Globus pallidus (tissue), 1 donor: ENCODE measurements at places on chromosomes 3 and 15.
A peak's percentile ranks its signal among the peaks of the same experiment; 100 is the strongest.

DNA sequence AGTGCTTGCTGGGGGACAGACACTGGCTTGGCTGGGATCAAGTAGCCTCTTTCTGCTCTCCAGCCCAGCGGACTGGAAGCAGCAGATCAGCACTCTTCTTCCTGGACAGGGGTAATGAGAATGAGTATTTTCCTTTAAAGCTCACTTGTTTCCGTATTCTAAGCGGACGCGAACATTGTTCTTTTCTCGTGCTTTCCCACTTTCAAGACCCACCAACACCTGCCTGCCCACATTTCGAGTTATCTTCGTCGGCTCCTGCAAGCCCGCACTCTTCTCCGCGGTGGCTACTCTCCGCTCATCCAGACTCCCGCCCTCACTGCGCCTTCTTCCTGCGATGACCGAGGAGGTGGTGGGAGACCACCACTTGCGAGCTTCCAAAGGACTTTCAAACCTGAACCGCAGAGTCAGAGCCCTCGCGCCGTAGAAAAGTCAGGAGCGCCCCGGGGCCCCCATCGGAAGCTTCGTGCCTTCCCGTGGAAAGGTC lies 1.6 kb upstream of the PPM1L start:
- DNase-seq: no peak

GRCh38 chr15:92011611-92012367 lies 158.3 kb downstream of the SLCO3A1 start:
- peak; percentile 30 for DNase-seq

DNA sequence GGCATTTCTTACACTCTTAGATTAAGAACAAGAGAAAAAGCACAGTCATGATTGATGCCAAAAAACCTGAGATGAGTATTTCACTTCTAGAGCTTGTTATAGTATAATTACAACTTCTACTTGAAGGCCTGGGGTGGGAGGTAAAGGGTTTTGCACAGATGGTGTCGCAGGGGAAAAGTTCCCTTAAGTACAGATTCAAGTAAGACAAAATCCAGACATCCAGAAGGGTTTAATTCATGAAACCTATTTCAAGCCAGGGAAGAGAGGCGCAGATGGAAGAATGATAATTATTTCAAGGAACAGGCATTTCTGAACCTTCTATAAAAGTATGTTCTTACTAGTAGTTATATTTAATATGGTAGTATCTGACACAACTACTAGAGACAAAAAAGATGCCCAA lies 70.6 kb downstream of the TM4SF4 start:
- no peak for DNase-seq

DNA sequence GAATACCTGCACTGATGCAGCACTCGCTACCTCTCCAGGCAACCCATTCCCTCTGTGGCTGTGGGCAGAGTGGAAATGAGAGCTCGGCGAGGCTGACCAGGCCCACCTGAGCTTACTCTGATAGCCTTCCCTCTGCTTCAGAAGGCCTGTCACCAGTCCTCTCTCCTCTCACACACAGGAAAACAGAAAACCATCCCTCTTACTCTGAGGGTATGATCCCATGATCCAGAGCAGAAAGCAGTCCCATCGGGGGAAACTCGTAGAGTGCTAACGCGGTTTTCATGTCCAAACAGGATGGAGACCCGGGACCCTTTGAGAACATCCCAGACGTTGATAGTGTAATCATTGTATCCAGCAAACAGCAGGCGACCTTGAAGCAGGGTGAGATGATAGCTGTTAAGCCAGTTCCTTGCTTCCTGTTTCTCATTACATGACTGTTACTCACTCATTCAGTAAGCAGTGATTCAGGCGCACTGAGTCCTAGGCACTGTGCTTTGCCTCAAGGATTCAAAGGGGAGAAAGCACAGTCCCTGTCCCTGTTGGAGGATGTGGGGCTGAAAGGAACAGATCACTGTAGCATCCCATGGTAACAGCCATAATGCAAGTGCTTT lies 11.8 kb upstream of the BCL2L10 start:
- DNase-seq: no peak

DNA sequence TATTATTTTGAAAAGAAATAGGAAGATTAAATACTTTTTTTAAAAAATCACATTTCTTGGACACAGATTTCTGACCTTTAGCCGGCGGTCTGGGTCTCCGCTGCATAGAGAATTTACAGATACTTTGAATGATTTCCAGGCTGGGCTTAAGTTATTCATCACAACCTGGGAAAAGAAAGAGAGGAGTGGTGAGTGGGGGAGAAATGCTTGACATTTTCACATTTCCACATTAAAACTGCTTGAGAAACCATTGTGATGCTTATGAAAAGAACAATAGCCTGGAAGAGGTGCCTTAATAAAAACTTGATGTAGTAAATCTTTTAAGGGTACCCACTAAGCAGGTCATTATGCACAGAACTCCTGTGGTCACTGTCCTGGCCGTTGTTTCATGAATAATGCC lies 166.8 kb upstream of the MRPL3 start:
- DNase-seq: no peak

DNA sequence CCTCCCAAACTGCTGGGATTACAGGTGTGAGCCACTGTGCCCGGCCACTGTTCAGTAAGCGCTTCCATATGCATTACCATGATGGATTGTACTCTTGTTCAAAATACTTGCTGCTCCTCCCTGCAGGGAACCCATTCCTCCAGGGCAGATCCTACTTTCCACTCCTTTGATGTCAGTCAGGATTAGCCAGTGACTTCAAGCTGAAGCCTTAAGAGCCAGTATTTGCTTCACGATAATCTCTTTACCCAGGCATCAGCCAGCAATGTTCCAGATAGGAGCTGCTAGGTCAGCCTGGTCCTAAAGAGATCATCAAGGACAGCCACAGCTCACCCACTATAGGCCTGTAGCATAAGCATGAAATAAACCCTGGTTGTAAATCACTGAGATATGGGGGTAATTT lies 96.5 kb upstream of the UBE2E2 start:
- no peak for DNase-seq

DNA sequence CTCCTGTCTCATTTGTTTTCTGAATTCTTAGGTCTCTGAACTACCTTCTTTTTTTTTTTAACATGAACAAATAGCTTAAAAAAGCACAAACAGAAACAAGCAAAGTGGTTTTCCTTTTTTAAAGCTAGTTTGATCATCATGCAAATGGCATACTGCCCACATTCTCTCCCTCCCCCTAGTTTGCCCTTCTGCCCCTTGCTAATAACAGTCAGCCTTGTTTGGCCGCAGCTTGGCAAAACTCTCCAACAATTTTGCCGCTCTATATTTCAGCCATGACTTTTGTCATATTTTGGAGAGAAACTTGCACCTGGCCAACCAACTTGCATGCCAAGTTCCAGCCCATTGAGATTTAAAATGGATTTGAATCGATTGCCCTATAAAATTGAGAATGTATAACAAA lies 666.0 kb upstream of the NR2F2 start:
- no peak for DNase-seq

DNA sequence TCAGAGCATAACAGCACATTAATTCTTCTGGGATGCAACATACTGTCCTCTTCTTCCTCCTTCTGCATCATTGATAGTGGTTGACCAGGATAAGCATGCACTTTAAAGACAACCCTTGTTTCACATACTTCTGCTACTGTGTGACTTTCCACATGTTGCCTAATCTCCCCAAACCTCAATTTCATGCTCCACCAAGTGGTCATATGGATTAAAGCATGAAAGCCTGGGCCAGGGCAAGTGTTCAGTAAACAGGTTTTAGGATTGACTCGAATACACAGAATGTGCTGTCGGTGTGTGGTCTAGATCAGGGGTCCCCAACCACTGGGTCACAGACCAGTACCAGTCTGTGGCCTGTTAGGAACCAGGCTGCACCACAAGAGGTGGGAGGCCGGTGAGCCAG lies 22.5 kb upstream of the BFSP2 start:
- peak; percentile 46 for DNase-seq

DNA sequence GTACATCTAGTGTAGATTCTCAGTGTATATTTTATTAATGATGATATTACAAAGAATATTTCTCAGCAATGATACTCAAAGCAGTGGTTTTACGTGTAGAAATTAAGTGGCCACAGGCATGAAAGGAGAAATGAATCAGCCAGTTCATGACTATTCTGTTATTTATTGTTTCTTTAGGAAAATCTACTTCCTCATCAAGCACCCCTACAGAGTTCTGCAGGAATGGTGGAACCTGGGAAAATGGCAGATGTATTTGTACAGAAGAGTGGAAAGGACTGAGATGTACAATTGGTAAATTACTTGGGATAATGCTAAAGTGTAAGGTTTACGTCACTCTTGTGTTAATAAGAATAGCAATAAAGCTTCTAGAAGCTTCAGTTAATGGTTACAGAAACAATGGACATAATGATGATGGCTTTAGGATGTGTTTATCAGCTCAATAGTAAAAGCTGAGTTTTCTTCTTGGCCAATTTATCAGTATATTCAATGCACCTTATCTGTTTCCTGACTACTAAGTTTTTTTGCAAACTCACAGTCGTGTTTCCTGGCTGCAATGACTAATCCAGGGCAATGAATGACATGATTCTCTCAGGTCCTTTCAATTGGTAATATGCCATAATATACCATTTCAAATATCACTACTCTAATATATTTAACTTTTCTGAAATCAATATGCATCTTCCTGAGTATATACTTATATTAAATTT lies 20.2 kb downstream of the ADGRG7 start:
- DNase-seq: no peak

DNA sequence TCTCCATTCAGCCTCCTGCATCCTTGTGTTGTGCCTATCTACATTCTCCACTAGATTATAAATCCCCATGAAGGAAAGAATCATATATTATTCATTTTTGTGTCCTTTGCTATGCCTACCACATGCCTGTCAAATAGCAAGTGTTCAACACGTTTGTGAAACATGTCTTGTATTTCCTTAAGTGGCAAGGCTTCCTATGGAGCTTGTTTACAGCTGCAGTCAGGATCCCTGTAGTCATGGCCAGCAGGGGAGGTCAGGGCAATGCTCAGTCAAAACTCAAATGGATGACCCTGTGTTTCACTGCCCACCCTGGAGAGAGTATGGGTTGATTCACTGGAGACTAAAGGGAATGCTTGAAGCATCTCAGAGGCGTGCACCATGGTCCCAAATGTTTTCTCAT lies 191.7 kb upstream of the ATP11B start:
- no peak for DNase-seq

GRCh38 chr15:31768055-31768454 lies 262.3 kb upstream of the CHRNA7 start:
- DNase-seq: no peak

GRCh38 chr15:75843678-75844581 lies 683 bp downstream of the UBE2Q2 start:
- DNase-seq: peak; percentile 54

- no peak for DNase-seq
These were observed 25.8 kb downstream of the ZPLD1 start for GRCh38 chr3:102460579-102460978.

DNA sequence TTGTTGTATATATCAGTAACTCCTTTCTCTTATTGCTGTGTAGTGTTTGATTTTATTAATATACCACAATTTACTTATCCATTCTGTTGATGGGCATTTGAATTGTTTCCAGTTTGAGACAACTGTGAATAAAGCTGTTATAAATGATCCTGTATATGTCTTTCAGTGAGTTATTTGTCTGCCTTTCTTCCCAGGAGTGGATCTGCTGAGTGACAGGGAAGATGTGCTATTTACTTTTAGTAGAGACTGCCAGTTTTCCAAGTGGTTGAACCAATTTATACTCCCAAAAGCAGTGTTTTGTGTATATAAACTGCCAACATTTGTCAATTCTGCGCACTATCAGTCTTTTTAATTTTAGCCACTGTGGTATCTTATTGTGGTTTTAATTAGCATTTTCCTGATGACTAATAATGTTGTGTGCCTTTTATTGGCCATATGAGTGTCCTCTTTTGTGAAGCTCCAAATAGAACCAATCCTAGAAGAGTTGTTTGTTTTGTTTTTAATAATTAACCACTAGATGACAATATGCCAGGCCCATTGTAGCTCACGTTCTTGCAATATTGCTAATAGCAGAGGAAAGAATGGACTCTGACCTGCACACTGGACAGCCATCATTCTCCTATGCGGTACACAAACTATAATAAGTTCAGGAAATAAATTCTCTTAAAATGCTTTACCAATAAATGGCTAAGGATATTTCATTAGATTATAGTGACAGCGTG lies 25.3 kb downstream of the TRANK1 start:
- DNase-seq: no peak

DNA sequence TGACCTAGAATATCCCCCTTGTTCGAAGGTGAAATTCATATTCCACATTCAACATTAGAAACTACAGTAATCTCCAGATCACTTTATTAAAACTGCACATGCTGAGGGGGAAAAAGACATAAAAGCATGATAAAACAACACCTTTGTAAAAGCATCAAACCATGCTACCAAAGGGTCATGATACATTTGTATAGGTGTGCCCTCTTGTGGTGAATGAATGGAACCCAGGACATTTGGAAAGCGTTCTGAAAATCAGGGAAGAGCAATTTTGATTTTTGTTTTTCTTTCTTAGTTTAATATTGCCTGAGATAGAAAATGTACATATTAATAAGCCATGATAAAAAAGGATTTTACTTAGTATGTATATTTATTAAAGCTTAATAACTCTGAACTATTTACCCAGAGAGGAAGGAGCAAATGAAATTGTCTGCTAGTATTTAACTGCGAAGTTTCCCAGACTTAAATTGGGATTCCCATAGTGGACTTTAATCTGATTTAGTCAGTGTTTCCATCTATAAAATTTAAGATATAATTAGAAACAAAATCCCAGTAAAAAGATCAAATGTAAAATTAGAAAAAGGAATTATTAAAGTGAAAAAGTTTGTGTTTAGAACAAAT lies 105.8 kb upstream of the ARL6 start:
- no peak for DNase-seq

DNA sequence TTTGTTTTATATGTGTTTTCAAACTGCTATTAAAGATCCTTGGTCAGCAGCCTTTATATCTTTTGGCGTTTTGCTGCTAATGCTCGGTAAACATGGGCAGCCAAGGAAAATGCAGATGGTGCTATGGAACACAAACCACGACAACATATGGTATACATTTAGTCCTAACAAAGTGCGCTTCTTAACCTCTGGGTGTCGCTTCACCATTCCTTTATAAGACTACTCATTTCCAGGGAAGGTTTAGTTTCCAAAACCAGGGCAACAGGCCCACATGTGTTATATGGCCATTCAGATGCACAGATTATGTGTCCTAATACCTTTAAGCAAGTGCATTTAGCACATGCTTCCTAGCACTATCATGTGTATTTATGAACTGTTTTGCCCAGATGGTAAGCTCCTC lies 14.7 kb downstream of the SHOX2 start:
- no peak for DNase-seq

- DNase-seq: no peak
These were observed 63.9 kb downstream of the GLCE start for GRCh38 chr15:69224383-69224782.

DNA sequence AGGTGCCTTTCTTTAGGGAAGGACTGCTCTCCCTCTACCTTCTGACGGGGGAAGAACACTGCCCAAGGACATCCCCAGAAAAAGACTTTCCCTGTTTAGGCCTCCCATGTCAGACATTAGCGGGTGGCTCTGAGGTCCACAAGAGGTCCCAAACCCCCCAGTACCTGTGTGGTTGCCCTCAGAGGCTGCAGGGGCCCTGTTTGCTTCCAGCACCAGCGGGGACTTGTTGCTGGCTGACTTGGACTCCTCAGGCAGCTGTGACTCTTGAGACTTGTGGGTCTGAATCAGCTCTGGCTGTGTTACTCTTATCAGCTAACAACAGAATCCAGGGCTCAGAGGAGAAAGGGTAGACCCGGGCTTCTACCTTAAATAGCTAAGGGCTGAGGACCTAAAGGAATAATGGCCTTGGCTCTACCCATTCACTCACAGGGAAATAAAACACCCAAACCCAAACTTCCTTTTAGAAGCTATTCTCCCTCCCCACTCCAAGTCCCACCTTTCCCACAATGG lies 39.2 kb downstream of the SEMA3G start:
- no peak for DNase-seq

GRCh38 chr3:194496217-194496919 lies 9.6 kb upstream of the ATP13A3 start:
- no peak for DNase-seq
